AG20443 (cell line): ENCODE measurements at places on chromosomes 1 and 21.

DNA sequence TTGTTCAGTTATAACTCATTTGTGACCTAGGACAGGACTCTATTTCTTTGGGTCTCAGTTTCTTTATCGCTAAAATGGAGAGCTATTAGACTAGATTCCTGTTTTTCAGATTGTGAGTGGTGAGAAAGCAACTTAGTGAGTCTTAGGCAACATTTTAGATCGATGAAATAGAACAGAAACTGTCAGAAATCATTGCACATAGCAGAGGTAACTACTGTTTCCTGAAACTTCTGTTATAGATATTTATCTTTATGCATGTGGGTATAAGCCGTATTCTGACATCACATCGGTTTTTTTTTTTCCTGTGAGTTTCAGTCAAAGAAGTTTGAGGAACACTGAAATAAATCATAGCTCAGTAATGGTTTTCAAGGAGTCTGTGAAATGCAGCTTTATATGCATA lies 42.1 kb upstream of the DNAJC6 start:
- no peak for DNase-seq

DNA sequence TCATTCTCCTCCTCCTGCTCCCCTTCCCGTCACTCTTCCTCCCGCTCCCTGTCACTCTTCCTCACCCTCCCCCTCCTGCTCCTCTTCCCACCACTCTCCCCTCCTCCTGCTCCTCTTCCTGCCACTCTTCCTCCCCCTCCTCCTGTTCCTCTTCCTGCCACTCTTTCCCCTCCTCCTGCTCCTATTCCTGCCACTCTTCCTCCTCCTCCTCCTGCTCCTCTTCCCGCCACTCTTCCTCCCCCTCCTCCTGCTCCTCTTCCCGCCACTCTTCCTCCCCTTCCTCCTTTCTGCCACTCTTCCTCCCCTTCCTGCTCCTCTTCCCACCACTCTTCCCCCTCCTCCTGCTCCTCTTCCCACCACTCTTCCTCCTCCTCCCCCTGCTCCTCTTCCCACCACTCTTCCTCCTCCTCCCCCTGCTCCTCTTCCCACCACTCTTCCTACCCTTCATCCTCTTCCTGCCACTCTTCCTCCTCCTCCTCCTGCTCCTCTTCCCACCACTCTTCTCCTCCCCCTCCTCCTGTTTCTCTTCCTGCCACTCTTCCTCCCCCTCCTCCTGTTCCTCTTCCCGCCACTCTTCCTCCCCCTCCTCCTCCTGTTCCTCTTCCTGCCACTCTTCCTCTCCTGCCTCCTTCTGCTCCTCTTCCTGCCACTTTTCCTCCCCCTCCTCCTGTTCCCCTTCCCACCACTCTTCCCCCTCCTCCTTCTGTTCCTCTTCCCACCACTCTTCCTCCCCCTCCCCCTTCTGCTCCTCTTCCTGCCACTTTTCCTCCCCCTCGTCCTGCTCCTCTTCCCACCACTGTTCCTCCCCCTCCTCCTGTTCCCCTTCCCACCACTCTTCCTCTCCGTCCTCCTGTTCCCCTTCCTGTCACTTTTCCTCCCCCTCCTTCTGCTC lies 28.7 kb upstream of the ARTN start:
- no peak for DNase-seq

DNA sequence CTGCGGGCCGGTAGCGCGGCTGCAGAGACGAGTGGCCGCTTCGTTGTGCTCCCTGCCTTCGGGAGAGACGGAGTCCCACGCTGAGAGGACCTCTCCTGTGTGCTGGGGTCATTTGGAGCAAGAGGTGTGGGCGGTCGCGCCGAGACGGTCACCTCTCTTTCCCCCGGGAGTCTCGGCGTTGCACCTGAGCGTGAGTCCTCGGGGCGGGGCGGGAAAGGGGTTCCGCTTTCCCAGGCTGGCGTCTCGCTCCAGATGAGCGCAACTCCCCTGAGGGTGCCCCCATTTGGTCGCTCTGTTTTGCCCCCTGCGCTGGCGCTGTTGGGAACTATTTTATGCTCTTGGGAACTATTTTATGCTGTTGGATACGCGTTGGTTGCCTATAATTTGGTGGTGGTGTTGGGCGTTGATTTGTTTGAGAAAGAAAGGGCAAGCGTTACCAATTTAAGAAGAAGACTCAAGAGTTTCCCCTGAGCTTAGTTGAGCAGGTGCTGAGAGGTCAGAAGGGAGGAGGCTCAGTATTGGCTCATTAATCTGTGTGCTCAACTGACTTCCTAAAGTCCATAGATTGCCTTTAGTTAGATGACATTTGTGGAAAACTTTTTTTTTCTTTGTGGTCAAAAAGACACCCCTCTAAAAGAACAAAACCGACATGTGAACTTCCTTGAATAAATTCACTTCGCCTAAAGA lies 683 bp downstream of the LRRC8B start:
- DNase-seq: no peak

- DNase-seq: no peak
These were observed 1.4 kb downstream of the TRAPPC10 start for GRCh38 chr21:44013380-44014088.

GRCh38 chr1:205315008-205315618 lies 6.4 kb downstream of the NUAK2 start:
- DNase-seq: no peak

- DNase-seq: no peak
These were observed 287.8 kb upstream of the USP25 start for GRCh38 chr21:15441992-15442391.

GRCh38 chr1:47537966-47538365 lies 100.1 kb downstream of the FOXD2 start:
- no peak for DNase-seq

GRCh38 chr1:168170564-168171508 lies 7.9 kb upstream of the TIPRL start:
- DNase-seq: no peak

GRCh38 chr1:206570529-206570928 lies 41.7 kb downstream of the EIF2D start:
- DNase-seq: no peak

DNA sequence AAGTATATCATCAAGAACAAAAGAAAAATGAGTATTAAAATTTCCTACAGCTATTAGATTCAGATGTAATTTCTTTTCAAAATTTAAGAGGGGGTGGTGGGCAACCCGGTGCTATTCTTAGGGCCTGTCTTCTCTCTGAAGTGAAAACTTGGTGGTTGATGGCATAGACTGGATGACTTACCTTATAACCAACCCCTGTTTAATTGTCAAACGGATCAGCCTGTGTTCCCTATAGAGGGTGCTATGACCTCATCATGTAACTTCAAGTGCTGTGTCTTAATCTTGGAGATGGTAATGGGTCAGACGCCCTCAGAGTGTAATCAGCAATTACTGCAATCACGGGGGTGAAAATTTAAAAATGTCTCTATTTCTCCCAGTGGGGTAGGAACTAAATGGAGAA lies 176.2 kb downstream of the PCP4 start:
- no peak for DNase-seq

DNA sequence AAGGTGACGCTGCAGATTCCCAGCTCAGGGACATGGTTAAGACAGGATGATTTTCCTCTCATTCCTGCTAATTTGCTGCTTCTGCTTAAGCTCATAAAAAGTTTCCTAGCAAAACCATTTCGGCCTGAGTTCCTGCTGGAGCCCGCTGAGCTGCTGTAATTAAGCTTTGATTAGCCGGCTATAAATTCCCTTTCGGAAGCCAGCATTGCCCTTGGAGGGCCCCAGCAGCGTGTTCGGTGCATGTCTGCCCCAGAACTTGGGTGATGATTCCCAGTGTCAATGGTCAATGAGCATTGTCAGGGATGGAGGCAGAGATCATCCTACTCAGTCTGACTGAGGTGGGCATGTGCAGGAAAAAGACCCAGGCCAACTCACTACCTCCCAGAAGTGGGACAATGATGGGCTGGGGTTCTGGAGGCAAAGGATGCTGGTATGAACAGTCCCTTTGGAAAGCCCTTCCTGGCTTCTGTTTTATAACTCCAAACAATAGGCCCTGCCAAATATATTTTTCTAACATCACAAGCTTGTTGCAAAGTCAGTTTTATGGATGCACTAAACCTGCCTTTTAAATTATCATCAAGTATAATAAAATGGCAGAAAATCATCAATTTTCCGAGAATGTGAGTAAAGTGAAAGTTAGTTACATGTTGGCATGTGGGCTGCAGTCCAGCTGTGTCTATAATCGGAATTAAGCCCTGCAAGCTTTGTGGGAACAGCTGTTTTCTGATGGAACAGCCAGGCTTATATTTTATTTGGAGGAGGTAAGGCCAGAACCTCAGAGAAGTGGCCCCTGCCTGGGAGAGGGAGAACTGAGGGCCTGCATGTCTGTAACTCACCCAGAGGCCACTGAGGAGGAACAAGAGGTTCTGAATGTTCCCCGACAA lies 257.1 kb downstream of the GRIK3 start:
- no peak for DNase-seq

GRCh38 chr1:110393286-110393685 lies 2.5 kb upstream of the SLC16A4 start:
- no peak for DNase-seq

GRCh38 chr1:94202241-94202640 lies 35.1 kb downstream of the ARHGAP29 start:
- DNase-seq: no peak

- peak; percentile 54 for DNase-seq
These were observed 468.7 kb downstream of the PTBP2 start for GRCh38 chr1:97190326-97190725.

DNA sequence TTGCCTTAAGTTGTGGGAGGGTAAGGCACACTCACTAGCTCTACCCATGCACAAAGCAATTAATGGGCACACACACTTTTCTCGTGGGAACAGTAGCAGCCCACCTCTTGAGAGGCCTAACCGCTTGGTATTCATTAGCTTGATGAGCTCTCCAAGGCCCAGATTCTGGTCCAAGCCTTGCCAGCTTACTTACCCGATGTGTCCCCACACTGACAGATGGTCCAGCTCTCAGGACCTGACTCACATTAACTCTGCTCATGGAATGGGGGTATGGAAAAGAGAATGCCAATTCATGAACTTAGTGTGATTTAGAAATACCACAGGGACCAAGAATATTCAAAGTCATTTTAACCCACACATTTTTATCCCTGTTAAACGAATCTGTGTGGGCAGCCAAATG lies 106.8 kb upstream of the CACHD1 start:
- no peak for DNase-seq

DNA sequence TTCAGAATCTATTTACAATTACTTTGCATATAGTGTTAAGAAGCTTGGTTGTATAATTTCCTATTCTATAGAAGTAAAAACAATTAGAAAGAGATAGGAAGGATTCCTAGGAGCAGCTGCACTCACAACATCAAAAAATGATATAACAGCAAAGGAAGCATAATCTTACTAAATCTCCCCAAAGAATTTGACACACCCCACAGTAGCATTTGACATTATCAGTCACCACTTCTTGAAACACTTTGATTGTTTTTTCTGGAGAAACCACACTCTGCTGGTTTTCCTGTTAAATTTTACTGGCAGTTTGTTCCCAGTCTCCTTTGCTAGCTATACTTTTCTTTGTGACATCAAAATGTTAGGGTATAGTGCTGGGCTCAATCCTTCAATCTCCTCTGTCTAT lies 100.8 kb upstream of the KIAA1614 start:
- DNase-seq: no peak

DNA sequence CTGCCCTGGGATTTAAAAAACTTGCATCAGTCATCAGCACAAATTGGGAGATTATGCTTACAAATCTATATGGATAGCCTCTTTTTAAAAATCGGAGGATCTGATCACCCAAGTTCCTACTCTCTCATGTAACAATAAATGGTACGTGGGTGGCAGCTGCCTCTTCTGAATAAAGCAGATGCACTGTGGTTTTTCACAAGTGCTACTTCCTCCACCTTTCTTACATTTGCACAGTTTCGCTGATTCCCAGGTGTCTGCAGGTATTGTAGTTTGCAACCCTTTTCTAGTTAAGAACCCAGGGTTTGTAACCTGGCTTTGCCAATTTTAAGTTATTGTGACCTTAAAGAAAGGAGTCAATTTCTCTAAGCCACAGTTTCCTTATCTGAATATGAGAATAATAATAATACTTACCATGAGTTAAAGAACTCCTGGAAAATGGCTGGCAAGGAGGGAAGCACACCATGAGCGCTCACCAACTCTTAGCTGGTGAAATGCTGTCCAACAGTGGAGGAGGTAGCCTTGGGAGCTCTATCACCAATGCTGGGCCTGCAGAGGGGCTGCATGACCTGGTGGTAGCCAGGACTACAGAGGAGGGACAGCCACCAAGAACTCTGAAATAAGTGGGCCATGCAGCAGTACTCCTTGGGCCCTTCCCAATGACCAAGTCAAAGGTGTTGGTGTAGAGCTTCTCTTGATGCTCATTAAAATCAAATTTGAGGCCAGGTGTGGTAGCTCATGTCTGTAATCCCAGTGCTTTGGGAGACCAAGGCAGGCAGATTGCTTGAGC lies 30.2 kb upstream of the KCNA2 start:
- DNase-seq: no peak

DNA sequence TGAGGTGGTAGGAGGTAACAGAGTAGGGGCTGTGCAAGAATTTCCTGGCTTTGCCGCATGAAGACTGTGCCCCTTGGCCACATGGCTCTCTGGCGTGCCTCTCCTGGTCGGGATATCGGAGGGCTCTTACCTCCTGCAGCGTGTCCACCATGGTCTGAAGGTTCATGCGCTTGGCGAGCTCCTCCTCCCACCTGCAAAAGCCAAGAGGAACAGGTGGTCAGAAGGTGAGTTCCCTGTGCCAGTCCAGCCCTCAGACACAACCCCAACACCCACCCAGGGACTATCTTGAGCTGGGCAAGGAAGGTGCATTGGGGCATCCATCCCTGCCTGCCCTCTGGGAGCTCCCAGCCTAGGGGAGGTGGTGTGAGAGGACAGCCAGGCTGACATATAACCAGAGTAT lies 18.6 kb upstream of the ALDH4A1 start:
- DNase-seq: no peak

DNA sequence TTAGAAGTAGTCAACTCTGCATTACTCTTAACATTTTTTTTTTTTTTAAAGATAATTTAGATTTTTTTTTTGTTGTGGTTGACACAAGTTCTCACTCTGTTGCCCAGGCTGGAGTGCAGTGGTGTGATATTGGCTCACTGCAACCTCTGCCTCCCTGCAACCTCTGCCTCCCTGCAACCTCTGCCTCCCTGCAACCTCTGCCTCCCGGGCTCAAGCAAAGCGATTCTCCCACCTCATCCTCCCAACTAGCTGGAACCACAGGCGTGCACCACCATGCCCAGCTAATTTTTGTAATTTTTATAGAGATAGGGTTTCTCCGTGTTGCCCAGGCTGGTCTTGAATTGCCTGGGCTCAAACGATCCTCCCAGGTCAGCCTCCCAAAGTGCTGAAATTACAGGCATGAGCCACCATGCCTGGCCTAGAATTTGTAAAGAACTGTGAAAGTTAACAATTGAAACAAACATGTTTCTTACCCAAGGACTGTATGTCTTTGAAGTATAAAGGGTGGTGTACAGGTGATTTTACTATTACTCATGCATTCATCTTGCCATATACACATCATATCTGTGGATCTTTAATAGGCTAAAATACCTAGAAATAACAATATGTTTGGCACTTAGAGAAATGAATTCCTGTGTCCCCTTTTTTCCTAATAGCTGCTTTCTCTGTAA lies 114.7 kb downstream of the ATP5PO start:
- DNase-seq: no peak

DNA sequence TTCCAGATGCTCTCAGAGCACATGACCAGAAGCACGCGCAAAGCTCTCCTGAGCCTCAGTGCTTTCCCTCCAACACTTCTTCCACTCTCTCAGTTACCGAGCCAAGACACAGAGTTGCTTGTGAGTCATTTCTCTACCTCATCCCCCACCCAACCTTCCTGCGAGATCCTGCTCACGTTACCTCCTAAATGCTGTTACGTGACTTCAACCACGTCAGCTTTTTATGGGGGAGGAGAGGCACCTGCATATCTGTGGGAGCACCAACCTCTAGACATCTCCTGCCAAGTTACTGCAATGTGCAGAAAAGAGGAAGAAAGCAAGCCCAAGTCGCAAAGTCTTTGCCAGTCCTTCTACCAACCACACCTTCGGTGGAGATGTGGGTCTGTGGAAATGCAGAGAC lies 27.2 kb upstream of the ERG start:
- no peak for DNase-seq
